ENCODE measurements at places on chromosomes 6 and 20.

- DNase-seq, result no peak
Observed at GRCh38 chr6:55822815-55823214, 52.6 kb downstream of the BMP5 start.

GRCh38 chr6:168575346-168576098 lies 134.5 kb downstream of the SMOC2 start:
- no peak for DNase-seq

GRCh38 chr6:117595099-117595923 lies 7.0 kb downstream of the GOPC start:
- DNase-seq, result no peak

GRCh38 chr6:27205375-27206278 lies 41.9 kb upstream of the PRSS16 start:
- no peak for DNase-seq

DNA sequence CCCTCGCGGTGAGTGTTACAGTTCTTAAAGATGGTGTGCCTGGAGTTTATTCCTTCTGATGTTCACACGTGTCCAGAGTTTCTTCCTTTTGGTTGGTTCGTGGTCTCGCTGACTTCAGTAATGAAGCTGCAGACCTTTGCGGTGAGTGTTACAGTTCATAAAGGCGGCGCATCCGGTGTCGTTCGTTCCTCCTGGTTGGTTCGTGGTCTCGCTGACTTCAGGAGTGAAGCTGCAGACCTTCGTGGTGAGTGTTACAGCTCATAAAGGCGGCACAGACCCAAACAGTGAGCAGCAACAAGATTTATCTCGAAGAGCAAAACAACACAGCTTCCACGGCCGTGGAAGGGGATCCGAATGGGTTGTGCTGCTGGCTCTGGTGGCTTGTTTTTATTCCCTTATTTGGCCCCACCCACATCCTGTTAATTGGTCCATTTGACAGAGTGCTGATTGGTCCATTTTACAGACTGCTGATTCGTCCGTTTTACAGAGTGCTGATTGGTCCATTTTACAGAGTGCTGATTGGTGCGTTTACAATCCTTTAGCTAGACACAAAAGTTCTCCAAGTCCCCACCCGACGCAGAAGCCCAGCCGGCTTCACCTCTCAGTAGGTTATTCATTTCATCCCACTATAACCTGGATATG lies 48.2 kb upstream of the ARG1 start:
- DNase-seq, result no peak

DNA sequence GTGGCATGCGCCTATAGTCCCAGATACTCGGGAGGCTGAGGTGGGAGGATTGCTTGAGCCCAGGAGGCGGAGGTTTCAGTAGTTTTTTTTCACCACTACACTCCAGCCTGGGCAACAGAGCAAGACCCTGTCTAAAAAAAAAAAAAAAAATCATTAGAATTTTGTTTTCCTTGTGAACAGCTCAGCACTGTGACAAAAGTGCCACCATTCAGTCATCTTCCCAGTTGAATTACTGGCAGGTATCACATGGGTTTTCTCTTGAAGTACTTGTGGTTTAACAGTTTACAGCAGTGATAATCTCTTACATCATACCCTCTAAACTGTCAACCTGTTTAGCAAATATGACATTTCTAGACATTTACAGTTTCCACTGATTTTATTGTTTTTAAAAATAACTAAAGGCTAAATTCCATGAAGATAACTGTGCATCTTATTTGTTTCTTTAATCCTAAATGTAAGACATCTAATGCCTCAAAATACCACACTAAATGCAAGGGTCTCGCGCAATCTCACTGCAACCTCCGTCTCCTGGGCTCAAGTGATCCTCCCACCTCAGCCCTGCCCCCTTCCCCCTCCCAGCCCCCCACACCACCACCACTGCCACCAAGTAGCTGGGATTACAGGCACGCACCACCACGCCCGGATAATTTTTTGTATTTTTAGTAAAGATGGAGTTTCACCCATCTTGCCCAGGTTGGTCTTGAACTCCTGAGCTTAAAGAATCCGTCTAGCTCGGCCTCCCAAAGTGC lies 7.0 kb downstream of the TRPC4AP start:
- DNase-seq, result no peak

DNA sequence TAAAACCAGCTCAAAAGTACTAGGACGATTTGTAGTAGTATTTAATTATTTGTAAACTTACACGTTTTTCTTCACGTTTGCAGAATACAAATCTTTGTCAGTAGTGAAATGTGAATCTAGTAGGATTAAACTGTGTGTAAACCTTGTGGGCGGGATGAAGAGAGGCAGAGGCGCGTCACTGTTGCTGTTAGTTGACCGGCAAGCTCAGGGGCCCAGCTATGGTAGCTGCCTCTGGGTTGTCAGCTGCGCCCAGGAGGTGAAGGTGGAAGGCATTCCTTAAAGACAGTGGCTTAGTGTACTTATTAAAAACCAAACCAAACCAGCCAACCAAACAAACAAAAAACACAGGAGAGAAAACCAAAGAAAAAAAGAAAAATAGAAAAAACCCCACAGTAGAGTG lies 69.6 kb downstream of the IGF2R start:
- DNase-seq, result no peak

- DNase-seq, result no peak
Observed at GRCh38 chr6:137013031-137013430, 31.7 kb downstream of the IL20RA start.

GRCh38 chr6:12250383-12250770 lies 39.8 kb upstream of the EDN1 start:
- DNase-seq, result no peak

DNA sequence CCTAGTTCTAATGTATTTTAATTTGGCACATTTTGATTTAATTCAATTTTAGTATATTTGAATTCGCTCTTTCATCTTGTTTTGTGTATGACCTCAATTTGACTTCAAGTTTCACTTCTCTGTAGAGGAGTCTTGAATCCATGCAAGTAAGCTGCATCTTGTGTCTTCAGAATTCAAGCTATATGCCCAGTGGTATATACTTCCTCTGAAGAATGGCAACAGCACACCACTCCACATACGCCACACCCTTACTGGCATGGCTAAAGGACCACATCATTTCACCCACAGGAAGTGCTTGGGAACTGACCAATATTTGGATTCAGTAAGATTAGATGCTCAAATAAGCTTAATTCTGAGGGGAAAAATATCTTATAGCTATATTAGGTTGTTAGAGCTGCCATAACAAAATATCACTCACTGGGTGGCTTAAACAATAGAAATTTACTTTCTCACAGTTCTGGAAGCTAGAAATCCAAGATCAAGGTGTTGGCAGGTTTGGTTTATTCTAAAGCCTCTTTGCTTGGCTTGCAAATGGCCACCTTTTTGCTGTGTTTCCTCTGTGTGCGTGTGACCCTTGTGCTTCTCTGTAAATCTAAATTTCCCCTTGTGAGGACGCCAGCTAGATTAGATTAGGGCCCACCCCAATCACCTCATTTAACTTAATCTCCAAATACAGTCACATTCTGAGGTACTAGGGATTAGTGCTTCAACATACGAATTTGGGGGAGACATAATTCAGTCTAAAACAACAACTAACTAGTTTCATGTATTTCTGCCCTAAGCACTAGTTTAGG lies 2.8 kb upstream of the ASF1A start:
- DNase-seq, result no peak

DNA sequence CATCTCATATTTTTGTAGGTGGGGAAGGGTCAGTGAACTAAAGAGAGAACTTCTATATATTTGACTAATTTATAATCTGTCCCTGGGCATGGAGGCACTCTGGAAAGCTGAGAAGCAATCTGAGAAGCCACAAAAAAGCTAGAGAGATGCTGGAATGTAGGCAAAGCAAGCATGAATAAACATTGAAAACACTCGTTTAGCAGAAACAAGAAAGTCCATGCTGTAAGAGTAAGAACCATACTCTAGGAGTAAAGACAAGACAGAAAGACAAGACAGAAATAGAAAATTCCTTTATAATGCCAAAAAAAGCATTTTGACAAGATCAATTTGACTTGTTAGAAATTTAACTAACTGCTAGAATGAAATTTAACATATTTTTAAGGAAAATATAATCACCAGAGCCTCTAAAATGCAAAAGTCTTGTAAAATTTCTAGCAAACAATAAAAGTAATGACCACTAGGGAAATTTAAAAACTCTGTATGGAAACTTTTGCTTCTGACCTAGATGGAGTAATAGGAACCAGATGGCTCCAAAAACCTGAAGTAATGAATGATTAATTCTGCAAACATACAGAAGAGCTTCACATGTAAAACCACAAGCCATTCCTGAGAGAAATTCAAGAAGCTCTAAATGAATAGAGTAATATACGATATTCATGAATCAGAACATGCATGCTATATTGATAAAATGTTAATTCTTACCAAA lies 625.7 kb upstream of the PTCHD4 start:
- DNase-seq, result no peak

- no peak for DNase-seq
Observed at GRCh38 chr6:1068068-1068467, 243.8 kb upstream of the FOXQ1 start.

GRCh38 chr20:13717631-13718044 lies 67.1 kb downstream of the ESF1 start:
- no peak for DNase-seq

DNA sequence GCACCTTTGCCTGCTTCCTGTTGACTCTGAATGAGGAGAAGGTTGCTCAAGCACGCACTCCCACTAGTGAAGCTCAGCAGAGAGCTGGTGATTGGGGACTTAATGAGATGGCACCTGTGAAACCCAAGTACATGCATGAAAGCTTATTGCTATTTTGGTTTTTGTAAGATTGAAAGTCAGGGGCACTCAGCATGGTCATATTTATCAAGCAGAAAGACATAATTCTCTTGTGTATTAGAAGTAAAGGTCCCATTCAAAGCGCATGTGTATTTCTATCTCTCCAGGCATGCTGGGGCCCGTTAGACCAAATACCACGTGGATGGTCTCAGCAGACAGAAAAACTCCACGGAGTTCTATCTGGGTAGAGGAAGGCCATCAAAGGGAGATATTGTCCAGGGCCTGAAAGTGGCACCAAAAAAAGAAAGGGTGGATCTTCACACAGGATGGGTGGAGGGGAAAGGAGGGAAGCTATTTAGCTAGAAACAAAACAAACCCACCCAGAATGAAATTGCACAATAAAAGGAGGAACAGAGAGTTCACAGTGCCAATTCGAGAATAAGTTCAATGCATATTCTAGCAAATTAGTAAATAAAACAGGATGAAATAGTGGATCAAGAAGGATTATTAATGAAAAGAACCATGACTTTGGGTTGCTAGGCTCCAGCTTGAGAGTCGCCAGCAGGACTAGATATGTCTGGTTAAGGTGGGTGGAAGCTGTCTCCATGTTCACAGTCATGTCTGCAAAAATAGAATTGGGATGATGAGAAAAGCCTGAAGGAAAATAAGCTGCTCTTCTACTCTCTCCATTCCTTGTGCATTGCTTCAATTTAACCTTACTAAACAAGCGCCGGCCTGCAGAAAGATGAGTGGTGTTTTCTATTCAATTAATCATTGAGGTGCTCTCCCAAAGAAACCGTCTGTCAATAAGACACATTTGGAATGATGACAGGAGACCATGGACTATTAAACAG lies 224.9 kb upstream of the DTNBP1 start:
- no peak for DNase-seq

DNA sequence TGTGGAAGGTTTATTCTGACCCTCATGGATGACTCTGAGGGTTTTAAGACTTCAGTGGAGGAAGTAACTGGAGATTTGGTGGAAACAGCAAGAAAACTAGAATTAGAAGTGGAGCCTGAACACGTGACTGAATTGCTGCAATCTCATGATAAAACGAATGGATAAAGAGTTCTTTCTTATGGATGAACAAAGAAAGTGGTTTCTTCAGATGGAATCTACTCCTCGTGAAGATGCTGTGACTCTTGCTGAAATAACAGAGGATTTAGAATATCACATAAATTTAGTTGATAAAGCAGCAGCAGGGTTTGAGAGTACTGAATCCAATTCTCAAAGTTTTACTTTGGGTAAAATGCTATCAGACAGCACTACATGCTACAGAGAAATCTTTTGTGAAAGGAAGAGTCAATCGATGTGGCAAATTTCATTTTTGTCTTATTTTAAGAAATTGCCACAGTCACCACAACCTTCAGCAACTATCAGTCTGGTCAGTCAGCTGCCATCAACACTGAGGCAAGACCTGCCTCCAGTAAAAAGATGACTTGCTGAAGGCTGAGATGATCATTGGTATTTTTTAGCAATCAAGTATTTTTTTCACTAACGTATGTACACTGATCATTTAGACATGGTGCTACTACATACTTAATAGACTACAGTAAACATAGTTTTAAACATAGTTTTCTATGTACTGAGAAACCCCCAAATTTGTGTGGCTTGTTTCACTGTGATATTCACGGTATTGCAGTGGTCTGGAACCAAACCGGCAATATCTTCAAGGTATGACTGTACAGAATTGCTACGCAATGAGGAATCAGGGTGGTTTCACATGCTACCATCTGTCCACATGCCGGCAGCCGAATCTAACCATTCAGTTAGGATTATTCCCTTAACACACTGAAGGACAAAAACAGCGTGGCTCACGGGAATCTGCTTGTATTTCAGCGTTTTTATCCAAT lies 149.0 kb downstream of the MYB start:
- DNase-seq, result no peak

DNA sequence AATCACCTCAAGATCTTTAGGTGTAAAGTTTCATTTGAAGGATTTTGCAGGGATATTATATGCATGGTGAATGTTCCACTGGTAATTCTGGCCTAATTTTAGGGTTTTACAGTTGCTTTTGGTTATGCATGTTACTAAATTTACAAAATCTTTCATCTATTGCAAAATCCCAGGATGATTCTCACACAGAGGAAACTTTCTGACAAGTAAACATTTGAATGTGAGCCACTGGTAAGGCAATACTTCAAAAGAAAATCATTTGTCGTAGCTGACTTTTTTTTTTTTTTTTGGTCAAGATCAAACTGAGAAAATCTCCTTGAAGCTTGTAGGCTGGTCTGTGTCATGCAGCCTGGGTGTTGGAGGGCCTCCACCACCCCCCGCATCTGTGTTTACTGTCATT lies 141.9 kb upstream of the EXOC2 start:
- DNase-seq, result no peak

DNA sequence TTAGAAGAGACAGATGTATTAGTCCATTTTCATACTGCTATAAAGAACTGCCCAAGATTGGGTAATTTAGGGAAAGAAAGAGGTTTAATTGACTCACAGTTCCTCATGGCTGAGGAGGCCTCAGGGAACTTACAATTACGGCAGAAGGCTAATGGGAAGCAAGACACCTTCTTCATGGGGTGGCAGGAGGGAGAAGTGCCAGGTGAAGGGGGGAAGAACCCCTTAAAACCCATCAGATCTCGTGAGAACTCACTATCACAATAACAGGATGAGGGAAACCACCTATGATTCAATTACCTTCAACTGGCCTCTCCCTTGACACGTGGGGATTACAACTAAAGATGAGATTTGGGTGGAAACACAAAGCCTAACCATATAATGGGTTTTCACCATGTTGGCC lies 28.9 kb upstream of the PNRC1 start:
- no peak for DNase-seq

GRCh38 chr20:35342154-35342769 lies 50.0 kb upstream of the FAM83C start:
- DNase-seq, result no peak

All from stimulated activated CD8-positive, alpha-beta memory T cell treated with anti-CD3 and anti-CD28 coated beads, Interleukin-15, amount 100 ng/mL, for 24 hours (primary cell).